ENCODE measurements at places on chromosomes 2 and 18. TPM values are rescaled to one million over a fixed set of nuclear protein-coding genes. Genes with fewer than 3 reads are reported as not detected.

Gene IL36RN
- total RNA-seq: not detected

Gene APCDD1
- total RNA-seq: 5.6 TPM

Gene PFN4
- total RNA-seq: 0.27 TPM

Gene PMS1
- 14.3 TPM for total RNA-seq

Gene GYPC
- total RNA-seq: 14.7 TPM

Gene NDC80
- total RNA-seq: 6.8 TPM

Gene BMPR2
- total RNA-seq: 23.0 TPM

Gene LTBP1
- total RNA-seq: 19.4 TPM

Gene BCL2
- 13.9 TPM for total RNA-seq

Gene STAM2
- total RNA-seq: 30.6 TPM

Gene C2orf80
- total RNA-seq: not detected

Gene MEIS1
- 23.1 TPM for total RNA-seq

Gene NR4A2
- 2.6 TPM for total RNA-seq

Gene OXER1
- total RNA-seq: 3.9 TPM

Gene RUFY4
- not detected for total RNA-seq

Gene GKN2
- total RNA-seq: not detected

Gene CPSF3
- total RNA-seq: 24.6 TPM

Gene FAM161A
- total RNA-seq: 2.5 TPM

Gene DPP4
- total RNA-seq: 25.5 TPM

Gene EPHA4
- 17.1 TPM for total RNA-seq

Gene MARS2
- total RNA-seq: 8.3 TPM

Gene OR6B2
- not detected for total RNA-seq

Gene ASB18
- total RNA-seq: not detected

Gene REG3A
- 0.79 TPM for total RNA-seq

Gene CCDC93
- total RNA-seq: 37.8 TPM

Gene PROKR1
- total RNA-seq: 0.07 TPM

Gene CREG2
- total RNA-seq: not detected

Gene ZFAND2B
- total RNA-seq: 74.6 TPM

Gene GCA
- total RNA-seq: 22.1 TPM

Gene HOXD12
- not detected for total RNA-seq

Measured in colonic mucosa (tissue), 4 donors.